ENCODE measurements at places on chromosomes 11 and 22. TPM values are rescaled to one million over a fixed set of nuclear protein-coding genes. Genes with fewer than 3 reads are reported as not detected.

GRCh38 chr11:22582151-22582410 is 43.5 kb downstream of the FANCF start:
- DNase-seq = no peak

DNA sequence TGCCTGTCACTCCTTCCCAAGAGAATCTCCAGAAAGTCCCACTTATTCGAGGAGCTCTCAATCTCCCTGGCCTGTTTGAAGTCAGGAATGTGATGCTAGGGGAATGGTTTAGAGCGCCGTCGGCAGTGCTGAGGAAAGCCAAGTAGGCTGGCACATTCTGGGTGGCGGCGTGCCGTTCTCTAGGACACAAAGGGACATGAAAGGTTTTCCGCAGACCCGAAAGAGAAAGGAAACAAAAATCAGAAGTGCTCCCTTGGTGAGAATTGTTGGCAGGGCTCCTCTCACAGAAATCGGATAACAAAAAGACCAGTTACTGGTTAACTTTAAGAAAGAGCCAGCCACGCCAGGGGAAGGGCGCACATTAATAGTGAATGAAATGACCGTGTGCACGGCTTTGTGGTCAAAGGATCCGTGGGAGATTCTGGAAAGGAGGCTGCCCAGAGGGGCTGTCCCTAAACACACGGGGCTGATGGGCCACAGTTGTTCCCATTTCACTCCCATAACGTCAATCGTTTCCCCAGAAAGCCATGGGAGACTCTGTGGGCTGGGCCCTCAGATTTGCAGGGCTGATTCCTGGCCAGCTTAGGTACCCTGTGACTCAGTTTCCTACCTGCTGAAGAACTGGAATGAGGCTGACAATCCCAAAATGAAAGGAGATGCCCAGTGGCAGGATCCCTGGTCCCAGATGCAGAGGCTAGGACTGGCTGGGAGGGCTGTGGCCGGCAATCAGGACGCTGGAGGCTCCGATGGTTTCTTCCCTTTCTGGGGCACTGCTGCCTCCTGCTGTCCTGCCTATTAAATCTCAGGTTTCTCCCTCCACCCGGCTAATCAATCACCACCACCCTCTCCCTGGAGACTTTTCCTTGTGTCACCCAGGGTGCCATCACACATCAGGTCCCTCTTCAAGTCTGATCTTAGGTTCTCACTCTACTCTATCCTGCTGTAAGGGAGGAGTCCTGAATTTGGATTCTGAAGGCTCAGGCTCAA is 82.3 kb downstream of the RCN1 start:
- peak; percentile 5 for DNase-seq

GRCh38 chr22:48851933-48852549 is 975.6 kb downstream of the BRD1 start:
- no peak for DNase-seq

DNA sequence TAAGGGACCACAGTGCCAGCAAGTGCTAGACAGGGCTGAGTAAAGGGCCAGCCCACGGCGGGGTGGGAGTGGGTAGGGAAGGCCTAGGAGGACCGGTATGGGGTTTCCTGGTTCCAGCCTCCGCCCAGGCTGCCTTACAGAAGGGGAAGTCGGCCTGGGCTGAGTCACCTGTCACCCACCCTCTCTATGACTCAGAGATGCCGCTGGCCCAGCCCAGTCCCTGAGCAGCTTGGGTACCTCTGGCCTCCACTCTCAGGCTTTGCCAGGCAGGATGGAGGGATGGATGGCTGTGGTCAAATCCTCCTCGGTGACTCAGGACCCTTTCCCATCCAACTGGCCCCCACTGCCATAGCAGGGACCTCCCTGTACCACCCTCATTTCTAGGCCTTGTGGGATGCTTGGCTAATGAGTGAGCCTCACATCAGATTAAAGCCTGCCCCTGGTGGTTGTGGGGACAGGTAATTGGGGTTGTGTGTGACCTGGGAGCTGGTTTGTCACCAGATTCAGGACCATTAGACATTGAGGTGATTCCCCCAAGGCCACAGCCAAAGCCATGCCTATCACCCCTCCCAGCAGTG is 13.9 kb downstream of the SLC35E4 start:
- peak; percentile 30 for DNase-seq

GRCh38 chr11:101706541-101706940 is 122.7 kb upstream of the TRPC6 start:
- no peak for DNase-seq

GRCh38 chr11:47599902-47600301 is 5.7 kb upstream of the C1QTNF4 start:
- DNase-seq = no peak

GRCh38 chr11:77401486-77402217 is 72.2 kb downstream of the PAK1 start:
- no peak for DNase-seq

DNA sequence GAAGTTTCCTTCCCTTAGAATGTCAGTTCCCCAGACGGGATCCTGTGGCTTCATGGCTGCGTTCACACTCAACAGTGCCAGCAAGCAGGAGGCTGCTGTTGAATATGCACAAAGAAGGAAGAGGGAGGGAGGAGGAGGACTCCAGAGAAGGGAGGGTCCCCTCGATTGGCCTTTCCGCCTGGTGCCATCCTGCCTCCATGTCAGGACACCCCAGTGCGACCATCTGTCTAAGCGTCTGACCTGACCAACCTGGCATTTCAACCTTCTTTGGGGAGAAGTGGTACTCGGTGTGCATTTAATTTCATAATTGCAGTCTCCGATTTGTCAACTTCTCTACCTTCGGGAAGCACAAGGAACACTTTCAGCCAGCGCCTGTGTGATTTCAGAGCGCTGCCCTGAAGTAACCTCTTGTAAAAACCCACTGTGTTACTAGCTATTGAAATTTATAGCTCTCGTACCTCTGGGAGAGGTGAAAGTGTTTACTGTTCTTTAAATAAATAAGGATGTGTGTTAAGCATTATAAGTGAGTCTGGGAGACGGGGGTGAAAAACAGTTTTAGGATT is 1491.9 kb downstream of the TBC1D22A start:
- no peak for DNase-seq

DNA sequence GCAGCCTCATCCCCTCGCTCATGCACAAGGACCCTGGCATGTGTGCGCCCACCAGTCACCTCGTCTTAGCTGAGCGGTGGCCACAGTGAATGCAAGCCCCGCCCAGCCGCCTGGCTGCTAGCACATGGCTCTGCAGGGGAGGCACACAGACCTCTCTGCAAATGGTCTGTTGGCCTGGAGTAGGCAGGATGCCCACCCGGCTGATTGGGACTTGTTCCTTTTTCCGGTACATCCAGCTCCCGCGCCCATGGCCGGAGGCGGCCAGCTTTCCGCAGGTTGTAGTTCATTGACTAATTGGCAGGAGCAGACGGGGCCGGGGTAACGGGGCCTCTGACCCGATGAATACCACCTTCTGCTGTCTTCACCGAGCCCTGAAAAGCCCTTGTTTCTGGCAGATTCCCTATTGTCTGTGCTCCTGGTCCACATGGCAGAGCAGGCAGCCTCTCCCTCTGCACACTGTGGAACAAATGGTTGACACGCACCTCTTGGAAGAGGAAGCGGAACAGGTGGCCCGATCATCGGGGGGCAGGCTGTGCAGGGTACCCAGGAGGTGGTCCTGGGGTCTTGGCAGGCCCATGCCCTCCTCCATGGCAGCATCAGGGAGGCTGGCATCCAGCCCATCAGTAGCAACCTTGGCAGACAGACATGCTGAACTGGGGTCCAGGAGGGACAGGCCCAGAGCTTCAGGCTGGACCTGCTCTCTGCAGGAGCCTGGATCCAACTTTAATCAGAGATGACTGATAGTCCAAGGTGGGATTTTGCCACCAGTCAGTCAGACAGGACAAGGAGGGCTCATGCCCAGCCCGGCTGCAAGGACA is 1512.0 kb downstream of the BRD1 start:
- no peak for DNase-seq

DNA sequence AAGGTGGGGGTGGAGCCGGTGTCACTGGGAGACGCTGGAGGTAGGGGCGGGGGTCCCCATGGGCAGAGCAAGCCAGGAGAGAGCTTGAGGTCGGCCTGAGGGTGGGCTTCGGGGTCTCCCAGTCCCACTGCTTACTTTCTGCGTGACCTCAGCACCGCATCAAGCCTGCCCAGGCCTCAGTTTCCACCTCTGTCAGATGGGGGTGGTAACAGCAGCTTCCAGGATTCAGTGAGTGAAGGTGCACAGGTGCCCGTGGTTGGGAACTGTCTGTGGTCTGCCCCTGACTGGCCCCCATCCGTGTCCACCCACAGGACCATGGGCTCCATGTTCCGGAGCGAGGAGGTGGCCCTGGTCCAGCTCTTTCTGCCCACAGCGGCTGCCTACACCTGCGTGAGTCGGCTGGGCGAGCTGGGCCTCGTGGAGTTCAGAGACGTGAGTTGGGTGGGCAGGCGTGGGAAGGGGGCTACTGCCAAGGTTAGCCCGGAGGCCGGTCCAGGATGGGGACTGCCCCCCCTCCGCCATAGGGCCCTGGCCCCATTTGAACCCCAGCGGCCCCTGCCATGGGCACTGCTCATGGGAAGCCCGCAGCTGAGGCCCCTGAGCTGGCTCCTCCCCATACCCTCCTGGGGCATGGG is 2.2 kb downstream of the TCIRG1 start:
- no peak for DNase-seq

- DNase-seq = no peak
Observed at GRCh38 chr22:48721395-48721669, 1106.3 kb downstream of the BRD1 start.

DNA sequence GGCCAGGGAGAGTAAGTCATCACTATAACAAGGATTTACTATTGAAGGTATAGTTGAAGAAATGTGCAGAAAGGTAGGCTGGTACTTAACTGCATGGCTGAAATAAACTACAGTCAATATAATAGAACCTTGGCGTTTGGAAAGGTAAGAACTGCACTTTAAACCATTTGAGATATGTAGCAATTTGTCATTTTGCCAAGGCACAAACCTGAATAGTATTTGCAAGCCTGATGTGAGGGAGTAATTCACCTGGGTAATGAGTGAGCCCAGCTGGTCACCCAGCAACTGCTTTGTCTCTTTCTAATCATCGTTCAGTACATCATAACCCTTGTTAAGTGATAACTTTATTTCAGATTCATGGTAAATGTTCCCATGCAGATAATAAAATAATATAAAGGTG is 62.3 kb upstream of the SCUBE2 start:
- no peak for DNase-seq

GRCh38 chr11:76313271-76313670 is 67.7 kb downstream of the THAP12 start:
- no peak for DNase-seq

- no peak for DNase-seq
Observed at GRCh38 chr11:95923439-95923727, 524 bp downstream of the MTMR2 start.

Gene PIWIL4
- total RNA-seq = 0.67 TPM

Gene GAS2
- 6.5 TPM for total RNA-seq

Gene PTPRCAP
- total RNA-seq = 266 TPM

Gene APOBEC3B
- total RNA-seq = 9.8 TPM

Gene CTNND1
- total RNA-seq = 54.4 TPM

Gene C11orf16
- total RNA-seq = not detected

Gene PLXNB2
- 31.4 TPM for total RNA-seq

Gene OR2D2
- not detected for total RNA-seq

Gene OR8D4
- not detected for total RNA-seq

Gene OR52E8
- not detected for total RNA-seq

Gene ALX4
- not detected for total RNA-seq
